T-helper 17 cell (primary cell): ENCODE measurements at places on chromosomes 12 and 14.

GRCh38 chr12:19683178-19683927 is 244.1 kb downstream of the AEBP2 start:
- H3K27ac ChIP-seq: no peak overlapping the region
- no peak overlapping the region for H3K4me3 ChIP-seq
- peaks cover 13% of the 10 kb centered on the region for H3K4me1 ChIP-seq
- DNase-seq: no peak

- peaks cover 27% of the 10 kb centered on the region for H3K4me1 ChIP-seq
These were observed 28.2 kb downstream of the FOXN3 start for GRCh38 chr14:89388853-89389252.

GRCh38 chr12:47819138-47819895 is 386 bp downstream of the HDAC7 start:
- H3K4me1 ChIP-seq: peaks cover 76% of the 10 kb centered on the region
- DNase-seq: no peak
- H3K27me3 ChIP-seq: no peaks in the 10 kb centered on the region
- H3K27ac ChIP-seq: peak overlapping the region; percentile 100
- peak overlapping the region; percentile 97 for H3K4me3 ChIP-seq
- no peaks in the 10 kb centered on the region for H3K36me3 ChIP-seq

- no peak for DNase-seq
- peaks cover 6% of the 10 kb centered on the region for H3K36me3 ChIP-seq
- peak overlapping the region; percentile 34 for H3K4me3 ChIP-seq
- peaks cover 34% of the 10 kb centered on the region for H3K4me1 ChIP-seq
- peak overlapping the region; percentile 70 for H3K27ac ChIP-seq
These were observed 6.1 kb upstream of the PSMA6 start for GRCh38 chr14:35286003-35286600.

DNA sequence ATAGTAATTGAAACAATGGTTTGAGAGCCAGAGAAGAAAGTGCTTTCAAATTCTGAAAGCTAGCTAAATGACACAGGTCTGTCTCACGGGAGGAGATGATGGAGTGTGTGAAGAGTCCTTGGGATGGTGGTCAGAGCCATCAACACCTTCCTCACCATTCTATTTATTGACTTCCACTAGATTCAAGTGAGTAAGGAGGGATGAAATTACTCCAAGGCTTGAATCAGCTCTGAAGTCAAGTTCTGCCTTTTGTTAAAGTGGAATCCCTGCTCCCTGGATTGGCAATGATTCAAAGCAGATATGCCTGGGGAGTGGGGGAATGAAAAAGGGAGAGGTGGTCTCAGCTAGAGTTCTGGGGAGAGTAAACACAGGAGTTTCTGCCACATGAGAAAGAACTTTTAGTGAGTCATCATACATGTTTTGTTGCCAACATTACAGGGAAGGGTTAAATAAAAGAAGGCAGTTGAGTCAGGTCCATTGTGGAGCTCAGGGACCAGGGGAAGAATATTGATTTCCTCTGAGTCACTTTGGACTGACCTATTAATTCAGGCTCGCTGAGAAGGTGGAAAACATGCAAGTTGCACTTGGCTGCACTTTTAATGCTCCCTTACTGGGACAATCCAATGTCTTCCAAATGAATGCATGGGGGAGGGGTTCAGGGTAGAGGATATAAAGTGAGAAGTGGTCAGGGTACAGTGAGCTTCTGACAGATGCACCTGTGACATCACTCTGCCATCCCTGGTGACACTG is 142.7 kb downstream of the TBX5 start:
- no peaks in the 10 kb centered on the region for H3K36me3 ChIP-seq
- DNase-seq: no peak
- H3K27me3 ChIP-seq: no peaks in the 10 kb centered on the region
- H3K4me1 ChIP-seq: no peaks in the 10 kb centered on the region
- H3K4me3 ChIP-seq: no peak overlapping the region
- no peak overlapping the region for H3K27ac ChIP-seq

DNA sequence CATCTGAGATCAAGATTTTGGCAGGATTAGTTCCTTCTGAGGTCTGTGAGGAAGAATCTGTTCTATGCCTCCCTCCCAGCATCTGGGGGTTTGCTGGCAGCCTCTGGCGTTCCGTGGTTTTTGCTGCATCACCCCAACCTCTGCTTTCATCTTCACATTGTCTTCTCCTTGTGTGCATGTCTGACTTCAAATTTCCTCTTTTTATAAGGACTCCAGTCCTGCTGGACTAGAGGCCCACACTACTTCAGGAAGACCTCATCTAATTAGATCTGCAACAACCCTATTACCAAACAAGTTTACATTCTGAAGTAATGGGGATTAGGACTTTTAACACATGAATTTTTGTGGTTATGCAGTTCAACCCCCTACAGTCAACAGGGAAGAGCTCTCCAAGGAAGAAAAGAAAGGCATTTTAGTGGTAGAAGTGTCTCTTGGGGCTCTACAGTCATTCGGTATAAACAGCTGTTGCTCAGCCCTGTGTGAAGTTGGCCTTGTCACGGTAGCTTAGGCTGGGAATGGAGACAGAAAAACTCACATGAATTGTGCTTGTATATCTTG is 89.7 kb downstream of the CAND1 start:
- H3K4me3 ChIP-seq: no peak overlapping the region
- H3K4me1 ChIP-seq: peaks cover 9% of the 10 kb centered on the region
- H3K27me3 ChIP-seq: no peaks in the 10 kb centered on the region
- no peaks in the 10 kb centered on the region for H3K36me3 ChIP-seq

- peaks cover 2% of the 10 kb centered on the region for H3K36me3 ChIP-seq
- H3K4me1 ChIP-seq: no peaks in the 10 kb centered on the region
- H3K27me3 ChIP-seq: peaks cover 37% of the 10 kb centered on the region
- H3K4me3 ChIP-seq: no peak overlapping the region
- H3K27ac ChIP-seq: no peak overlapping the region
These were observed 39.7 kb upstream of the FAM222A start for GRCh38 chr12:109673884-109674283.

DNA sequence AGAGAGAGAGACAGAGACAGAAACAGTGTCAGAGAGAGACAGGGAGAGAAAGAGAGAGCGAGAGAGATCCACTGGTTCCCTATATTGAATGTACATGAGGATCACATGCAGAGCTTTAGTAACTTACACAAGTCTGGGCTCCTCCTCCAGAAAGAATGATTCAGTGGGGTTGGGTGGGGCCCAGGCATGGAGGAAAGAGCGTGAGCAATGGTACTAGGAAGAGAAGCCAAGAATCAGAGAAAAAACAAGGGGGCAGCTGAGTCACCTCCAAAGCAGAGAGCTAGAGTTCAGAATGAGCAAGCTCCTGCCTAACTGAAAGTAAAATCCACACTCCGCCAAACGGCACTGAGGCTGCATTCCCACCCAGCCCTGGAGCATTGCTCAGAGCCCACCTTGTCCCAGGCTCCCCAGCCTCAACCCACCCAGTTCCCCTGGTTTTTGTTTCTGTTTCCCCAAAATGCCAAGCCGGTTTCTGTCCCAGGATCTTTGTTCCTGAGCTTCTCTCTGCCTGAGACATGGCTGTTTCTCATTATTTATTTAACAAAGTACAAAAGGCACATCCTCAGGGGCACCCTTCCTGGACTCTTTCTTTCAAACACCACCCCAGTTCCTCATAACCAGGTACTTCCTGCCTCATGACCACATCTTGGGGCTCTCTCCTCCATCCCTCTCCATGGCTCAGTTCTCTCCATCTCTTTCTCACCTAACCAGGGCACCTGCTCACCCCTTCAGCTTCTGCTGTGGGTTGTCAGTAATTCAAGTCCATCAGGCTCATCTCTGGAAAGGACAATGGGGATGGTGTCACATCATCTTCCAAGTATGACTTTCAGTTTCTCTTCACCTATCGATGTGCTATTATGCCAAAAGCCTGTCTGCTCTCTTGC is 670.3 kb upstream of the TBX3 start:
- H3K27me3 ChIP-seq: no peaks in the 10 kb centered on the region
- DNase-seq: no peak
- no peaks in the 10 kb centered on the region for H3K4me1 ChIP-seq
- no peak overlapping the region for H3K27ac ChIP-seq
- H3K36me3 ChIP-seq: no peaks in the 10 kb centered on the region
- H3K4me3 ChIP-seq: no peak overlapping the region

- H3K36me3 ChIP-seq: no peaks in the 10 kb centered on the region
- DNase-seq: peak; percentile 4
- no peaks in the 10 kb centered on the region for H3K27me3 ChIP-seq
- H3K4me3 ChIP-seq: no peak overlapping the region
- no peaks in the 10 kb centered on the region for H3K4me1 ChIP-seq
- H3K27ac ChIP-seq: no peak overlapping the region
These were observed 372.1 kb downstream of the ALG10 start for GRCh38 chr12:34394211-34395055.

DNA sequence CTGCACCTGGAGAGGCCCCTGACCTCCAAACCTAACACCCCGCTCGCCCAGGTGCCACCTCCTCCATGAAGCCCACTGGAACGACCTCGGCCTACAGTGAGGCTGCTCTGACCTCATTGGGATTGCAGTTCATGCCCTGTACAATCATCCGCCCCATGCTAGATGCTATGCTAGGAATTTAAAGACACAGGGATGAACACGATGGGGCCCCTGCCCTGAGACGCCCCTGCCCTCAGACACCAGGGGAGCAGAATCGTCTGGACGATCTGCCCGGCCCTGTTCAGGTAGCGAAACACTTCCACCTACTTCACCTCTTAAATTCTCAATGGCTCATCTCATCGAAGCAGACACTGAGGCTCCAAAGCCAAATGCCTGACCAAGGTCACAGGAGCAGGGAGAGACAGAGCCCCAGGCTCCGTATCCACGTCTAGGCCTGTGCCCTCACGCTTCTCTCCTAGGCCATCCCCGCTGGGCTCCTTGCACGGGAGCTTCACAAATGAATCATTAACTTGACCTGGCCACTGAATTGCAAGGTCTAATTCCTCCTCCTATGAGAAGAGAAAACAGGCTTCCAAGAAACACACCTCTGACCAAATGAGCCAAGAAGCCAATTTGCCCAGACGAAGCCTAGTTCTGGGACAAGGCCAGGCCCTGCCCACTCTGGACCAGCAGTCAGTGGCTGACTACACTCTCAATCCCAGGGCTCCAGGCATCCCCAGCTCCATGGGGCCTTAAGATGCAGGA is 35.2 kb downstream of the SCARB1 start:
- no peak overlapping the region for H3K4me3 ChIP-seq
- H3K36me3 ChIP-seq: peaks cover 2% of the 10 kb centered on the region
- H3K27ac ChIP-seq: no peak overlapping the region
- H3K4me1 ChIP-seq: no peaks in the 10 kb centered on the region
- no peaks in the 10 kb centered on the region for H3K27me3 ChIP-seq

DNA sequence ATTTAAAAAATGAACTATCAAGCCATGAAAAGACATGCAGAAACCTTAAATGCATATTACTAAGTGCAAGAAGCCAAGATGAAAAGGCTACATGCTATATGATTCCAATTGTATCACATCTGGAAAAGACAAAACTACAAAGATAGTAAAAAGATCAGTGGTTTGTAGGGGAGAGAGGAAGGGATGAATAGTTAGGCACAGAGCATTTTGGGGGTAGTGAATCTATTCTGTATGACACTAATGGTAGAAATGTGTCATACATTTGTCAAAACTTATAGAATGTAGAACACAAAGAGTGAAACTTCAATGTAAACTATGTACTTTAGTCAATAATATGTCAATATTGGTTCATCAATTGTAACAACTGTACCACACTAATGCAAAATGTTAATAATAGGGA is 20.8 kb downstream of the TXNDC16 start:
- H3K36me3 ChIP-seq: peaks cover 10% of the 10 kb centered on the region
- H3K27ac ChIP-seq: no peak overlapping the region
- H3K27me3 ChIP-seq: no peaks in the 10 kb centered on the region

DNA sequence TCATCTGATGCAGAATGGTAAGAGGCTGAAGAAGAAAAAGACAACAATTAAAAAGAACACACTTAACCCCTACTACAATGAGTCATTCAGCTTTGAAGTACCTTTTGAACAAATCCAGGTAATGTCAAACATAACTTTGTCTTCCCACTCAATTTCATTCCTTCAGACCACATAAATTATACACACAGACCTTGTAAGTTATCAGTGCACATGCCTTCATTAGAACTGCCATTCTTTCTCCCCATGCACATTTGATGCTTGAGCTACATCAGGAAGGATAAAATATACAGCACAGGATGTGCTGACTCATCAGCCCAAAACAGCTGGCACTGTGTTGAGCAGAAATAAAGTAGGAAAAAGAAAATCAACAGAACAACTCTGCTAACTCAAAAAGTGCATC is 246.7 kb downstream of the PAWR start:
- no peaks in the 10 kb centered on the region for H3K36me3 ChIP-seq
- no peaks in the 10 kb centered on the region for H3K4me1 ChIP-seq

DNA sequence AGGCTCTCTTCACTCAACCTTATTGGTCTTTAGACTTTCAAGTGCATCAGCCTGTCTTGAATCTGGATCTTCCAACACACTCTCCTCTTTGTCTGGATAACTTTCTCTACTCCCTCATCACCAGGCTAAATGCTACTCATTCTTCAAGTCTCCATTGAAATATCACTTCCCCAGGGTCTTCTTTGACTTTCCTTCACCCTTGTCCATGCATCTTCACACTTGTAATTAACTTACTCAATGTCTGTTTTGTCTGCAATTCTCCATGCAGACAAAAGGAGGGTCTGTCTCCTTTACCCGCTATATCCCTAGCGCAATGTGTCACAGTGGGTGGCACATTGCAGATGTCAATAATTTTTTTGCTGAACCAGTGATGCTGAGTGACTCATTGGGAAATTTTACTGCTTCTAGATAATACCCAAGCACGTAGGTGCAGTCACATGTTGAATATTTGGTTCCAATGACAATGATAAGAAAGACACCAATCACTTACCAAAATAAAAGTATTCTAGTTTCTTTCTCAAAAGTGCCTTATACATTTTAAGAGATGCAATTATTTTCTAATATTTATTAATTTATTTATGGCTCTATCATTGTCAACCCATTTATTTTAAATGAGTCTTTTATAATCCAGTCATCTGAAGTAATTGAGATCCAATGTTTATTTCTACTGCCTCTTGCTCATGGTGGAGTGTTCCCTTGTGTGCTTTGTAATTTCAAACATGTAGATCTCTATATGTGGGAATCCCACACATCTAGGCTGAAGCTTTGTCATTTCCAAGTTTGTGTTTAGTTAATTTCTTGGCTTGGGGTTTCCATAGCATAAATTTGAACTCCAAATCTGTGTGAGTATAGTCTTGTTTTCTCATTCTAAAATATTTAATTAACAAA is 21.7 kb upstream of the RFC5 start:
- H3K27me3 ChIP-seq: no peaks in the 10 kb centered on the region
- H3K4me3 ChIP-seq: no peak overlapping the region
- no peaks in the 10 kb centered on the region for H3K36me3 ChIP-seq
- H3K27ac ChIP-seq: no peak overlapping the region
- no peaks in the 10 kb centered on the region for H3K4me1 ChIP-seq

GRCh38 chr14:24054324-24054641 is 2.5 kb downstream of the CARMIL3 start:
- peaks cover 4% of the 10 kb centered on the region for H3K36me3 ChIP-seq
- peaks cover 39% of the 10 kb centered on the region for H3K27me3 ChIP-seq
- no peak overlapping the region for H3K4me3 ChIP-seq
- H3K27ac ChIP-seq: no peak overlapping the region
- DNase-seq: no peak

- H3K36me3 ChIP-seq: peaks cover 5% of the 10 kb centered on the region
- DNase-seq: no peak
- H3K27me3 ChIP-seq: peaks cover 77% of the 10 kb centered on the region
- peak overlapping the region; percentile 15 for H3K4me3 ChIP-seq
- H3K4me1 ChIP-seq: peaks cover 9% of the 10 kb centered on the region
These were observed 3.0 kb upstream of the HOXC13 start for GRCh38 chr12:53935383-53936341.

GRCh38 chr12:9796346-9796745 is 30.9 kb upstream of the KLRF1 start:
- DNase-seq: no peak
- peak overlapping the region; percentile 89 for H3K27ac ChIP-seq
- H3K4me1 ChIP-seq: peaks cover 44% of the 10 kb centered on the region
- no peaks in the 10 kb centered on the region for H3K36me3 ChIP-seq

GRCh38 chr14:98924046-98924445 is 348.0 kb downstream of the BCL11B start:
- H3K4me1 ChIP-seq: peaks cover 6% of the 10 kb centered on the region
- H3K27me3 ChIP-seq: no peaks in the 10 kb centered on the region
- no peaks in the 10 kb centered on the region for H3K36me3 ChIP-seq
- no peak overlapping the region for H3K4me3 ChIP-seq
- H3K27ac ChIP-seq: no peak overlapping the region
